ENCODE measurements at places on chromosomes 13 and 19. TPM values are rescaled to one million over a fixed set of nuclear protein-coding genes. Genes with fewer than 3 reads are reported as not detected.

ACP5 gene
- 2.1 TPM for total RNA-seq

HPN gene
- total RNA-seq = 21.0 TPM

FLT1 gene
- total RNA-seq = 3.5 TPM

ZNF486 gene
- total RNA-seq = 18.9 TPM

WIZ gene
- 38.6 TPM for total RNA-seq

PCDH17 gene
- 2.7 TPM for total RNA-seq

WDR88 gene
- total RNA-seq = not detected

ZNF585A gene
- 6.2 TPM for total RNA-seq

SOHLH2 gene
- total RNA-seq = 2.1 TPM

SERPINE3 gene
- total RNA-seq = 0.86 TPM

SLC17A7 gene
- 0.27 TPM for total RNA-seq

CEACAM16 gene
- total RNA-seq = not detected

UPF3A gene
- total RNA-seq = 56.5 TPM

CYP4F3 gene
- not detected for total RNA-seq

CYSLTR2 gene
- not detected for total RNA-seq

REX1BD gene
- total RNA-seq = 76.9 TPM

DCT gene
- total RNA-seq = not detected

QPCTL gene
- total RNA-seq = 15.9 TPM

FGF9 gene
- 0.21 TPM for total RNA-seq

ZNF429 gene
- total RNA-seq = 23.2 TPM

PRODH2 gene
- total RNA-seq = 1.2 TPM

ECSIT gene
- 25.7 TPM for total RNA-seq

CERS1 gene
- 25.5 TPM for total RNA-seq

TRPM4 gene
- 38.8 TPM for total RNA-seq

ADGRE3 gene
- total RNA-seq = not detected

SIAH3 gene
- total RNA-seq = not detected

ELAVL1 gene
- 148 TPM for total RNA-seq

LILRB1 gene
- total RNA-seq = not detected

APC2 gene
- total RNA-seq = 0.80 TPM

MEIOSIN gene
- total RNA-seq = not detected

ZNF575 gene
- total RNA-seq = 0.22 TPM

MBD3L2B gene
- total RNA-seq = not detected

LPAR6 gene
- 4.8 TPM for total RNA-seq

NCAN gene
- 4.2 TPM for total RNA-seq

PSG1 gene
- total RNA-seq = not detected

MCEMP1 gene
- total RNA-seq = not detected

SLITRK1 gene
- 0.18 TPM for total RNA-seq

NLRP9 gene
- not detected for total RNA-seq

ERICH6B gene
- total RNA-seq = not detected

SH2D3A gene
- 10.7 TPM for total RNA-seq

TARM1 gene
- total RNA-seq = not detected

CGB2 gene
- 0.57 TPM for total RNA-seq

IGSF23 gene
- total RNA-seq = not detected

TIMM29 gene
- total RNA-seq = 27.9 TPM

IRF2BP1 gene
- total RNA-seq = 30.3 TPM

ZNF880 gene
- 20.9 TPM for total RNA-seq

COL4A2 gene
- total RNA-seq = 375 TPM

BICRA gene
- 29.8 TPM for total RNA-seq

ATP7B gene
- total RNA-seq = 17.6 TPM

ZNF208 gene
- not detected for total RNA-seq

FARP1 gene
- 280 TPM for total RNA-seq

RHPN2 gene
- total RNA-seq = 52.0 TPM

B3GNT8 gene
- total RNA-seq = 4.7 TPM
